ENCODE measurements at places on chromosomes 16 and 17.

DNA sequence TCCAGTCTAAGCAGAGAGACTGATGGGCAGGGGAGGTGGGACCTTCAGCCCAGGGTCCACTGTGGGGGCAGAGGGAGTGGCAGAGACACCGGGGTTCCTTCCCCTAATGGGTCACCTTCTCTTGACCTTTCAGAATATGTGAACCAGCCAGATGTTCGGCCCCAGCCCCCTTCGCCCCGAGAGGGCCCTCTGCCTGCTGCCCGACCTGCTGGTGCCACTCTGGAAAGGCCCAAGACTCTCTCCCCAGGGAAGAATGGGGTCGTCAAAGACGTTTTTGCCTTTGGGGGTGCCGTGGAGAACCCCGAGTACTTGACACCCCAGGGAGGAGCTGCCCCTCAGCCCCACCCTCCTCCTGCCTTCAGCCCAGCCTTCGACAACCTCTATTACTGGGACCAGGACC is 2.8 kb downstream of the MIEN1 start:
- no peak for DNase-seq

DNA sequence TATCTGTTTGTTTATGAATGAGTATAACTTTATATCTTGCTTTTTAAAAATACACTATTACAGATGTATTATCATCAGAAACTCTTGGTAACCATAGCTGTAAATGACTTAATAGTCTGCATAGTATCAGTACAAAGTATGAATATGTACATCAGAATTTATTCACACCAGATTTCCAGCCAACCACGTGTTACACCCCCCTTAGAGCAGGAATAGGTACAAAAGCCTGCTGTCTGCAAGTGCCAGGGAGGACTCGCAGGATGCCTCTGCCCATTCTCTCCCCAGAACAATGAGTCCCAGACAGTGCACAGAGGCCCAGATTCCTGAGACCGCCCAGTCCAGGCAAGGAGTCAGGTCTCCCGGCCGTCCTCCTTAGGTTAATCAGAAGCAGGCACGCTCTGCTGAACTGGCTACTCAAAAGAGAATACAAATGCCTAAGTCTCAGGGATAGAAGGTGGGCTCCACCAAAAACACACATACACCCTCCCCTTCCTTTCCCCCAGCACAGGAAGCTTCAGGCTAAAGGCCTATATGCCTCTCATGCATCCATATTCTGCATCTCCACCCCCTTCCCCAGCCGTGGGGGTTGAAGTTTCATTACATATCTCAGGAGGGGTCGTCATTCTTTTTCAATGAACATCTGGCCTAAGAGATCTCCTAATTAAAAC is 159.1 kb upstream of the CDH11 start:
- DNase-seq: no peak

- no peak for DNase-seq
Observed at GRCh38 chr16:31464781-31465260, 5.5 kb downstream of the ARMC5 start.

DNA sequence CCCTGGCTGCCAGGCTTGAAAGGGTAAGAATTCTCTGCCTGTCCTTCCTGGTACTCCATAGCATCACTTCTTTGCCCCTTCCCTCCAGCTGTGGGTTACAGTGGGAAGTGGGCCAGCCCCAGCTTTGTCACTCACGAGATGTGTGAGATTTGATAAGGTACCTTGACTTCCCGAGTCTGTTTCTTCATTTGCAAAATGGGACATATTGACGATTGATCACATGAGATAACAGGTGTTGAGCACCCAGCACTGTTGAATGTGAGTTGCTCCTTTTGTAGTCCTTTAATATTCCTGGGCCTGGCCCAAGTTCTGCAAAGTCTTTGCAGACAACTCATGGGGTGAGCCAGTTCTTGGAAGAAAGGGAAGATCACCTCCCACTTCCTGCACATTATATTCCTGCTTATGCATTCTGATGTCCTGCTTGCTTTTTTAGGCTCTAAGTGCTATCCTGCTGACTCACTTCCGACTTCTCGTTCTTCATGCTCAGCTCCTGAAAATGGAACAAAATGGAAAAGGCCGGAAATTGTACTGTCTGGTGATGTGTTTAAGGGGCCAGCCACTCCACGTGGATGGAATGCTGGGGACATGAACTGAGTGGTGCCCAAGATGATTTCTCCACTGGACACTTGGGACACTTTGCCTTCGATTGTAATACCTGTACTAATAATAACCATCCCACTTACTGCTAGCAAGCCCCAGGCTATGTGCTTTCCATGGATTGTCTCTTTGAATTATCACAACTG is 8.3 kb upstream of the NLK start:
- no peak for DNase-seq

GRCh38 chr16:17251496-17251895 is 219.3 kb downstream of the XYLT1 start:
- DNase-seq: no peak

DNA sequence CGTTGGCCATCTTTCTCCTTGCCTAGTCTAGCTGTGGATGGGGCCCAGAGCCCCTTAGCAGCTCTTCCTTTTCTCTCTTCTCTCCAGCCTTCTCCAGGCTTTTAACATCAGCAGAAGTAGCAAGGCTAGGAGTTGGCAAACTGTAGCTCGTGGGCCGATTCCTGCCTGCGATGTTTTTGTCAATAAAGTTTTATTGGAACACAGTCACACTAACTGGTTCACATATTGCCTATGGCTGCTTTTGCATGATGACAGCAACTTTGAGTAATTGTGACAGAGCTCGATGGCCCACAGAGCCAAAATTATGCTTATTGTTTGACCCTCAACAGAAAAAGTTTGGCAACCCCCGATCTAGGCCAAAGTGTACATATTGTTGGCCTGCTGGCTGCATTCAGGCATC is 199.9 kb downstream of the RBFOX1 start:
- no peak for DNase-seq

GRCh38 chr16:48413272-48413671 is 28.1 kb upstream of the SIAH1 start:
- DNase-seq: no peak

DNA sequence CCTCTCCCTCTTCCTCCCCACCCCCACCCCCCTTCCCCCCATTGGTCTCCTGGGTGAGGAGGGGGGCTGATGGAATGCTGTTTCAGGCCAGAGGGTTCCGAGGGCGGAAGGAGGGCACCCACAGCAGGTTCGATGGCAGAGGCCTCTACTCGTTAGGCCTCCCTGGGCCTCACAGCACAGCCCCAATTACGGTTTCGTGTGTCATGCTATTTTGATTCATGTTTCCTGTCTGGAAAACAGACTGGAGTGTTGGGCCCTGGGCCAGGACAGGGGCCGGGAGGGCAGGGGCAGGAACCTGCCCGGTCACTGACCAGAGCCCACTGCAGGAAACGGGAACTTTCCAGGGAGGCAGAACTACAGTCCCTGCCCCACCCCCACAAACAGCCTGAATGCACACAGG is 138.2 kb downstream of the C16orf95 start:
- DNase-seq: no peak

GRCh38 chr17:43949781-43950180 is 4.0 kb downstream of the PYY start:
- DNase-seq: no peak

DNA sequence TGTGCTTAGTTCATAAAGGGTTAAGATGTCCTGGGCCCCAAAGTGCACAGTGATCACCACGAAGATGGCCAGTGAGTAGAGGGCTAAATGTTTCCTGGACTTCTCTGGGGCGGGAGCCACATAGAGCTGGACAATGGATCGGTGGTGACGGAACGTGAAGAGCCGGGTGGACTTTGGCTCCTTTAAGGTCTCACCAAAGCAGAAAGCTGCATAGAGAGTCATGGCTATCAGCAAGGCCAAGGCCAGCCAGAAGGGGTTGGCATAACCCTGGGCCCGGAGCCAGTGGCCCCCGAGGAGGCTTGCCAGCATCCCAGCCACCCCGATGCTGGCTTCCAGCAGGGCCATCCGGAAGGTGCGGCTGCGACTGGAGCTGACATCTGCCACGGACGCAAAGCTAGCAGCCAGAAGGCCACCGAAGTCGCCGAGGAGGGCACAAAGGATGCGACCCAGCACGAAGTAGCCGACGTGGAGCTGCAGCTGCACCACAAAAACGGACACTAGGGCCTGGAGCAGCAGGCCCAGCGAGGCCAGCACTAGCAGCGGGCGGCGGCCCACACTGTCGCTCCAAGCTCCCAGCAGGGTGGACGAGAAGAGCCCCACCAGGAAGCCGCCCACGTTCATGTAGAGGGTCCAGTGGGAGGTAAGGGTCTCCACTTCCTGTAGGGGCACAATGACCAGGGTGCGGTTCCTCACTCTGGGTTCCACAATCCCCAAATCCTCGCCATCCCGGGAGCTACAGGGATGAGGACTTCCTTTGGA is 1.0 kb downstream of the SLC46A1 start:
- DNase-seq: no peak

- DNase-seq: no peak
Observed at GRCh38 chr16:46621934-46622676, 926 bp upstream of the SHCBP1 start.

- DNase-seq: no peak
Observed at GRCh38 chr17:64420143-64420670, 28.7 kb upstream of the MILR1 start.

DNA sequence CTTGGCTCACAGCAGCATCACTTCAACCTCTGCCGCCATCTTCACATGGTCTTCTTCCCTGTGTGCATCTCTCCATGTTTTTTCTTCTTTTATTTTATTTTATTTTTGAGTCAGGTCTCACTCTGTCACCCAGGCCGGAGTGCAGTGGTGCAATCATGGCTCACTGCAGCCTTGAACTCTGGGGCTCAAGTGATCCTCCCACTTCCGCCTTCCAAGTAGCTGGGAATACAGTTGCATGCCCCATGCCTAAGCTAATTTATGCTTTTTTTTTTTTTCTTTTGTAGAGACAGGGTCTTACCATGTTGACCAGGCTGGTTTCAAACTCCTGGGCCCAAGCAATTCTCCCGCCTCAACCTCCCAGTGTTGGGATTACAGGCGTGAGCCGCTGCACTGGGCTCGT is 1.9 kb downstream of the NUDT7 start:
- no peak for DNase-seq

DNA sequence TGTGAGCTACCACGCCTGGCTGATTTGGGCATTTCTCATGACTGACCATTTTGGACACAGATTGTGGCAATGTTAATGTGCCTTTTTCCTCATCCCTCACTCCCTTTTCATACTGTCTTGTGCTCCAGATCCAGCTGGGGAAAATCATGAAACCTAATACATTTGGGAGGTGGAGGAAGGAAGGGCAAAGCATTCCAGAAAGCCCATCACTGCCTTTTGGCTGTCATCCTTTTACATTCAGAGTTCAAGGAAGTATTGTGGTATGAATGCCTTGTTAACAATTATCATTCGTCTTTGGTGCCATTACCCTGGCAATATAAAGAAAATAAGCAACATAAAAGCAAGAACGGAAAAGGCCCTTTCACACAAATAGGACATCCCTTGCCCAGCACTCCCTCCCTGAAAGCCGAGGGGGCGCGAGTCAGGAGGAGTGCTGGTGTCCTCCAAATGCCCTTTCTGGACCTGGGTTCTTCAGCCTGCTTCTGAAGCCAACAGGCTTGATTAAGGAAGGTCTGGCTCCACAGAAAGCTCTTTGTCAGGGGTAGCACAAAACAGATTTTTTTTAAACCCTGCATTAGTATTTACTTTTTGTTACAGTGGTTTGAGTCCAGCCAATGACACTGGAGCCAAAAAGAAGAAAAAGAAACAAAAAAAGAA is 20.1 kb downstream of the NMT1 start:
- DNase-seq: no peak

DNA sequence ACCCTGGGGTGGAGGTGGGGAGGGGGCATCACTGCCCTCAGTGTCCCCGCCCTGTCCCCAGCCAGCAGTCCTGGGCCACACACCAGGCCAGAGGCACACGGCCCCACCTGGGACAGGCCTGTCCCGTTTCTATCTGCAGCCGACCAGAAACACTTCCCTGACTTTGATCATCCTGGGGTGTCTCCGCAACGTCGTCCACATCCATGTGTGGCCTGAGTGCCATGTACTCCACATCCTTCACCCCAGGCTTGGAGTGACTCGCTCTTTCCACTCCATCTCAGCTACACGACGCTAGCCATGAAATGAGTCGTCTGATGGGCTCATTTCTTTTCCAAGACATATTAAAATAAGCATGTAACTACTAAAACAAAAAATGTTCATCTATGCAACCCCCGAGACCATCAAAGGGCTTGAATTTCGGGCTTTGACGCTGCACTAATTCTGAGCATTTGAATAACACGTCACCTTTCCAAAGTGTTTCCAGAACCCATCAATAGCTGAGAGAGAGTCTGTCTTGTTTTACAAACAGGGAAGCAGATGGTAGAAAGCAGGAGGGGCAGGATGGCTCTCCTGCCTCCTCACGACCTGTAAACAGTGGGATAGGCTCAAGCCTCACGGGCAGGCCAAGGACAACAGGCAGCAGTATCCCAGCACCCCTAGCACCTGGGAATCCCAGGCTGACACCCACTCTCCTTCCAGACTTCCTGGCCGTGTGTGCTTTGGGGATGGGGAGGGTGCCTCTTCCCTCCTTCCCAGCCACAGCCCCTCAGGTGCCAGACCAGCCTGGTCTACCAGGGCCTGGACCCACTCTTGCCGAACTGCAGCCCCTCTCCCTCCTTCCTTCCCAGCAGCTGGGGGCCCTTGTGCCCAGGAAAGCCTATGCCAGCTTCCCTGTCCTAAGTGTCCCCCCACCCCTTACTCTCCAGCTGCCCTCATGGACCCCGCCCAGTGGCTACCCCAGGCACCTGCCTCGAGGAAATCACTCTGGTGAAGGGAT is 20.0 kb upstream of the RASD1 start:
- DNase-seq: no peak

DNA sequence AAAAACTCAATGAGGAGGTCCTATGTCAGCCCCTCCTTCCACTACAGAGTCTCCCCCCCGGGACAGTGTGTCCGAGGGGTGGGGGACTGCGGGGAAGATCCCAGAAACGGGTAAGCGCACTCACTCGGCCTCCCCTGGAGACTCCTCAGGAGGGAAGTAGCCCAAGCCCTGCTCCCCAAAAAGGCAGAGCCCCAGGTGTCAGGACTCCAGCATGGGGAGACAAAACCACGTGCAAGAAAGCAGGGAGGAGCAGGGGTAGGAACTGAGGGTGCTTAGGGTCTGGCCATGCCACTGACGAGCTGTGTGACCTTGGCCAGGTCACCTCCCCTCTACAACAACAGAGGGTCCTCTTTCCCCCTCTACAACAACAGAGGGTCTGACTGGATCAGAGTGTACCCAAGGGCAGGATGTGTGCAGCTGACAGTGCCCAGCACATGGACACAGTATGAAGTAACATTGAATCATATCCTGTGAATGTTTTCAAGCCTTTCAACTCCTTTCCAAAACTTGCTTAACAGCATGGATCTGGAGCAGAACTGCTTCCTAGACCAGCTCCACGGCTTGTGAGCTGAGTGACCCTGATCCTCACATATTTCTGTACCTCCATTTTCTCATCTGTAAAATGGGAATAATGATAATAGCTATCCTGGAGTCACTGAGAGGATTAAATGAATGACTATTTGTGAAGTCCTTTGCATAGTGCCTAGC is 2.1 kb upstream of the NAGS start:
- DNase-seq: no peak

- no peak for DNase-seq
Observed at GRCh38 chr17:59828478-59828760, 64.3 kb downstream of the TUBD1 start.

GRCh38 chr17:78791840-78792709 is 10.0 kb upstream of the CYTH1 start:
- DNase-seq: no peak
